CD4-positive, alpha-beta T cell treated with Interleukin-21 for 1 hour (primary cell): ENCODE measurements at places on chromosomes 3 and 15.

DNA sequence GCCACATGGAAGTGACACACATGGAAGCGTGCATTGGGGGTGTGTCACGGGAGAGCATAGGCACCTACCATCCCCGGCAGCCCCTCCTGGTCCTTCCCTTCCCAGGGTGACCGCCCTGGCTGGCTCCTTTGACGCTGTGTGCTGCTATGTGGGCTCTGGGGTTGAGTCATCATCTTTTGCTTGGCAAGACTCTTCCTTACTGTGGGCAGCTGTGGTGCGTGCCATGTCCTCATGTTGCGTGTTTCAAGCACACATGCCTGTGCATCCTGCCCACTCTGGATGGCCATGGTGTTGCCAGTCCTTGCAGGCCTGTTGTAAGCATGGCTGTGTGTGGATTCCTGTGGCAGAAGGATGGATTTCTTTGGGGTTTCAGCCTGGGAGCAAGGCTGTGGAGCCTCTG, 14.0 kb downstream of the PLXNA1 start:
- no peak for DNase-seq

GRCh38 chr3:13011573-13012220, 61.5 kb downstream of the IQSEC1 start:
- peak; percentile 92 for DNase-seq

DNA sequence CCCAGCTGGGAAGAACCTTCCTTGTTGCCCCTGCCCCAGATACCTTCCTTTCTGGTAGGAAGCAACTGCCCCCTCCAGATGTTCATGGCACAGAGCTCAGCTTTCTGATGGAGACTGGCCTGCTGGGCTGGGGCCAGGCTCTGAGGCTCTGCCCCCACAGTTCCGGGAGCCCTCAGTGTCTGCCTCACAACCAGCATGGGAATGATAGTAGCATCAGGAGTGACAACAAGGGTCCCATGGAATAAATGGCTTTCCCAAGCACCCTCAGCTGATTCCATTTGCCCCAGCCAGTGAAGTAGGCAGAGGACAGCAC, 65.6 kb upstream of the IQSEC1 start:
- no peak for DNase-seq

DNA sequence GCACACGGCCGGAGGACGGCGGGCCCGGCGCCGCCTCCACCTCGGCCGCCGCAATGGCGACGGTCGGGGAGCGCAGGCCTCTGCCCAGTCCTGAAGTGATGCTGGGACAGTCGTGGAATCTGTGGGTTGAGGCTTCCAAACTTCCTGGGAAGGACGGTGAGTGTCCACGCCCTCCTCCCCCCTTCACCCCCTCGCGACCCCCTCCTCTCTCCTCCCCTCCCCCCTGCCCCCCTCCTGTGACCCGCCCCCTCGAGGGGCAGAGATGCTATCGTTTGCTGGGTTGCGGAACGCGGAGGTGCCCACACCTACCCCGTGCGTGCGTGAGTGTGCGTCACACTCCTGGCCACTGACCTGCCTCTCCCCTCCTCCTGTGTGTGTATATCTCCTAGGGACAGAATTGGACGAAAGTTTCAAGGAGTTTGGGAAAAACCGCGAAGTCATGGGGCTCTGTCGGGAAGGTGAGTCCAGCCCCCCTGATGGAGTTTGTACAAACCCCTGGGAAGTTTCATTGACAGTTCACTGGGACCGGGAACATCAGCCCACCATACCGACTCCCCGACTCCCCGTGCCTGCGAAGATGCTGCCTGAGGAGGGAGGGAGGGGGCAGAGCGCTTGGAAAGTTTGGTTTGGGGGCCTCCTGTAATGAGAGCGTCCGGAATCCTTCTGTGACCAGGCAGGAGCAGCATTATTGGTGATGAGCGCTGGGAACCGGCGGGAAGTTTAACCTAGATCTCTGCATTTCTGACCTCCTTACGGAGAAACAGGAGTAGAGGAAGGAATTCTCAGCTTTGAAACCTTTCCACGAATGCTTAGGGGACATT, 795 bp upstream of the SCAANT1 start:
- peak; percentile 68 for DNase-seq

GRCh38 chr15:27864086-27864485, 235.0 kb downstream of the OCA2 start:
- no peak for DNase-seq

- no peak for DNase-seq
Measured at GRCh38 chr15:25715536-25716413, 147.4 kb downstream of the ATP10A start.

DNA sequence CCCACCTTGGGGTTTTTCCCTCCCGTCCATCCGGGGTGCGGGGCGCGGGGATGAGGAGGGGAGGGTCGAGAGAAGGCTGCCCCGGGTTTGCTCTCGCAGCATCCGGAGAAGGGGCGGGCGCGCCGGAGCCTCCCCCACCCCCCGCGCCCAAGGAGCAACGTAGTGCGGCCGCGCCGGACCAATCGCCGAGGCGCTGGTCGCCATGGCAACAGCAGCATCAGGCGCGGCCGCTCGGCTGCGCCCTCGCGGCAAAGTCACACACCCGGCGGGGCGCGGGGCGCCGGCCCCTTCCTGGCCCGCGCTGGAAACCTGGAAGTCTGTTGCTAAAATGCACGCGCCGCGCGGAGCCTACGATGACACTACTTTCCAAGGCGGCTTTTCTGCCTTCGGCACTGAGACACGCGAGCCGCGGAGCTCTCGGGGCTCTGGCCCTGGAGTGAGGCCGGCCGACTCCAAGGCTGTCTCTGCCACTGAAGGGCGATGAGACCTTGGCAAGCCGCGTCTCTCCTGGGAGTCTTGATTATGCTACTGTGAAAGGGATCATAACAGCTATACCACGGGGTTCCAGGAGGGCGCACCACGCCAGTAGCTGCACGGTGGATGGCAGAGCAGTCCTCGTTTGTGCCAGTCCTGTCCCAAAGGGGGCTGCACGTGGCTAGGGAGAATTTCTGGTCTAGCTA, at the start of gene IQSEC1:
Gene IQSEC1 (minus strand): TSS at position 104 of the 680 bp plus-strand sequence. CDS start 415 bp downstream, outside the sequence.
- DNase-seq, result peak; percentile 81

DNA sequence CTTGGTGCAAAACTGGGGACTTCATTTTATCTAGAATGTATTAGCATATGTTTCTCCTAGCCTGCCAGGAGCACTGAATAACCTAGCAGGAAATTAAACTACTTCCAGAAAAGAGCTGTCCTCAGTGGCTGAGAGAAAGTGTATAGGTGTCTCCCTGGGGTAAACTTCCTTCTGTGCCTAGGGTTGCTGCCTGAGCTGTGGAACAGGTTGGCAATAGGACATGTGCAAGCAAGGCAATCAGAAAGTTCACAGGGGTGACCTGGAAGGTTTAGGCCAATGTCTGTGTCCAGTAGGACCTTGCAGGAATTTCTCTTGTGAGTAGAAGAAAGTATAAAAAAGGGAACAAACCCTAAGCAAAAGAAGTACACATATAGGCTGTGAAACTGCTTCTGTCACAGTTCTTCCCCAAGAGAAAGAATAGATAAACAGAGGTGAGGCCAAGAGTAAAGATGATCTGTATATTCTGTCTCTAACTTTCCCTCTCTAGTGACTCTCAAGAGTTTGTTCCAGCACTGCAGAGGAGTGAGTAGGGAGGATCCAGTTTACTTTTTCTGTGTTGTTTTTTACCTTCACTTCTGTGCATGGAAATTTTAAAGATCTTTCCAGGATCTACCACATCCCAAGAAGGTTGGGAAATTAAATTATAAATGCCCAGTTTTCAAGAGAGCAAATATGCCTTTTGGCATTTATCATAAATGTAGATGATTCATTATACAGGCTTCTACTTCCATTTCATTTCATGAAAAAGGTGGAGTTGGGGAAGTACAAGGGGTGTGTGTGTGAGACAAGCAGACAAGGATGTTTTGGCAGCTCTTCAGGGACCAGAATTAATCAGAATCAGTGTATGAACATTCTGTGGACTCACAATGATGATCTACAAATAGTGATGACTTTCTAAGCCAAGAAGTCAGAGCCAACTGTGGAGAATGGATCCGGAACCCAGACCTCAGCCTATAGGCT, 155.2 kb downstream of the RBPMS2 start:
- no peak for DNase-seq

DNA sequence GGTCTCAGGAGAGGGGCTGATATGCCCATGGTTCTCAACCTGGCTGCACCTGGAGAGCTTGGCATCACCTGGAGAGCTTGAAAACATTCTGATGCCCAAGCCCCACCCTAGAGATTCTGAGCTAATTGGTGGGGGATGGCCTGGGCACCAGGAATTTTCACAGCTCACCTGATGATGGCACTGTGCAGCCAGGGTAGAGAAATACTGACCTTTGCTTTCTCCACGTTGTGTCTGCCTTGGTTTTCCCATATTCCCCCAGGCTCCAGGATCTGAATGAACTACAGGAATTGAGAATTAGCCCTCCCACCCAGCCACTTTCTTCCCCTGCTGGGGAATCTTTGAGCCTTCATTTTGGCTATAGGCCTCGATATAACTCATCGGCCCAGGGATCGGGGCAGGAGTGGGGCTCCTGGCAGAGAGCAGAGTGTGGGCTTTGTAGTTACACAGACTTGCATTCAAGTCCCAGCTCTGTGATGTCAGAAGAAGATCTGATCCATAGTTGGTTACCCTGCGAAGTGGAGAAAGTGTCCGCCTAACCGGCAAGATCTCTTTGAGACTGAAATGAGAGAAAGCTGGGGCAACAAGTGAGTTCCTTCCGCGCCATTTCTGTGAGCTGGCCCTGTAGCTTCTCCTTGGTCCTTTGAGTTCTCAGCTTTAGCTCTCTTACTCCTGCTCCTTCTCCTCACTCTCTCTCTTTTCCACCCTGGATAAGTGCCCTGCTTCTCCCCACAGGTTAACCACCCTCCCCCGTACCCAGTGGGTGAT, 33.1 kb upstream of the UBE2Q2 start:
- peak; percentile 25 for DNase-seq

- DNase-seq, result no peak
Measured at GRCh38 chr3:194547042-194547441, 60.2 kb upstream of the ATP13A3 start.

DNA sequence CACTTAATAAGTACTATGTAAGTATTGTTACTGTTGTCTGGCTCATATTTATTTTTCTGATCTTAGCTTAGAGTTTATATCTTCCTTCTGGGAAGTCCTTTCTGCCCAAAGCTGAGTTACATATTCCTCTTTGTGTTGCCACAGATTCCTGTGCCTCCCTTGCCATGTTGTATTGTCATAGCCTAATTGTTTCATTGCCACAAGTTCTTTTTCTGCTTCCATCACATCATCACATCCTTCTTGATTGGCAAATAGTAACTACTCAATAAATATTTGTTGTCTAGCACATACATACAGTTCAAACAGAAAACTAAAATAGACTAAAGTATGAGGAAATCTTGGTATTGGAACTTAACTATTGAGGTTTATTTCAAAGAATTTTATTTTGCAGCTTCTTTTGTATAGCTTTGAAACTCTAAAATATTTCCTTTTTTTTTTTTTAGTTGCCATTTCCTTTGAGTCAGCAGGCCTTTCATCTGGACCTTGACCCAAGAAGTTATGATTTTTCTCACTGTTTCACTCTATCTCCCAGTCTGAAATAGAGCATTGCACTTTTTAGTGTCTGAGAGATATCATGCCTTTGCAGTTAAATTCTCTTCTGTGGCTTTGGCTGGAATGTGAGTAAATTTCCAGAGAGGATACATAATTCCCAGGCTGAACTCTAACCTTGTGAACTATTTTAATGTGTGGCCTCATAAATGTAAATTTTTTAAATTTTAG, 98.2 kb downstream of the ZNF609 start:
- DNase-seq, result no peak

- no peak for DNase-seq
Measured at GRCh38 chr3:41464401-41464800, 265.1 kb downstream of the CTNNB1 start.

GRCh38 chr3:47424434-47425382, 43.9 kb downstream of the PTPN23 start:
- DNase-seq, result no peak

GRCh38 chr3:25155652-25156471, 272.2 kb upstream of the RARB start:
- no peak for DNase-seq

GRCh38 chr15:73286311-73286710, 82.4 kb downstream of the HCN4 start:
- no peak for DNase-seq

GRCh38 chr3:123075359-123075758, 8.5 kb downstream of the PDIA5 start:
- no peak for DNase-seq

GRCh38 chr3:55698831-55699230, 211.7 kb upstream of the WNT5A start:
- DNase-seq, result no peak

- no peak for DNase-seq
Measured at GRCh38 chr15:67690936-67691335, 134.4 kb upstream of the SKOR1 start.

DNA sequence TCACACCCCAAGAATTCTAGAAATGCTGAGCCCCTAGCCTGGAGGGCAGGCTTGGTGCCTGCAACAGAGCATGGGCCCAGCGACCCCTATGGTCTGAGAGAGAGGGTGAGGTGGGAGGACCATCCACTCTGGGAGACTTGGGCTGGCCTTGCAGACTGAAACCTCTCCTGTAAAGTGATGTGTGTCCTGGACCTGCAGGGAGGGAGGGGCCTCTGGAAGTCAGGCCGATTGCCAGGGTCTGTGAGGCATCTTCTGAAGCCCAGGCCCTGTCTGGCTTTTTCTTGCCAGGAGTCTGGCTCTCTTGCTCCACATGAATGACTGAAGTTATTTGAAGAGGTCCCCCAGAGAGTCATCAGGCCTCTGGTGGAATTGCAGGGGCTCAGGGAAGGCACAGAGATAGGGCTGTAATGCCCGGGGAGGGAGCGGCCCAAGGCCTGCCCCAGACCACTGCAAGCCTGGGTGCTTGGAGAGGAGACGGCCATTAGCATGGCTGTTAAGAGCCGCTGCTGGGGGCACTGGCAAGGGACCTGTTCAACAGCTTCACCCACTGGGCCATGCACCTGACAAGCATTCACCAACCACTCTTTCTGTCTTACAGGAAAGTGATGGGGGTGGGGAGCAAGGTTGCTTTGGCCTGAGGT, 56.0 kb upstream of the CHRNA7 start:
- DNase-seq, result no peak

DNA sequence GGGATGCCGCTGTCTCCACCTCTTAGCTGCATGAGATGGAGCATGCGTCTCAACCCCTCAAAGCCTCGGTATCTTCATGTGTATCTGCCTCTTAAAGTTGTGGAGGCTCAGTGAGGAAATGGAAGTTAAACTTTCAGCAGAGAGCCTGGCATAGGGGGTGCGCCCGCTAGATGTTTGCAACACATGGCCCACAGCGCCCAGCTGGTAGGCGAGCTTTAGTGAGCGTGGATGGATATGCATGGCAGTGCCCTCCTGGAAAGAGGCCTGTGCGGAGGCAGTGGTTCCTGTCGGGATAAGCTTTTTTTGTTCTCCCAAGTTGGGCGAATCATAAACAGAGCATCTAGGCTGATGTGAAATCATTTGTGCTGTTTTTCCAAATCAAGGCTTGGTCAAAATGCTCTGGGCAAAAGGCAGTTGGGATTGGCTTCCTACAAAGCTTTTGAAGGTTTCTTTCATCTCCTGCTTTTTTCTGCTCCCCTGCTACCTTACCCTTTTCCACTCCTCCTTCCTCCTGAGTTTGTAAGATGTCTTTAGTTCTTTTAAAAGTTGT, 272.4 kb upstream of the TPM1 start:
- no peak for DNase-seq

DNA sequence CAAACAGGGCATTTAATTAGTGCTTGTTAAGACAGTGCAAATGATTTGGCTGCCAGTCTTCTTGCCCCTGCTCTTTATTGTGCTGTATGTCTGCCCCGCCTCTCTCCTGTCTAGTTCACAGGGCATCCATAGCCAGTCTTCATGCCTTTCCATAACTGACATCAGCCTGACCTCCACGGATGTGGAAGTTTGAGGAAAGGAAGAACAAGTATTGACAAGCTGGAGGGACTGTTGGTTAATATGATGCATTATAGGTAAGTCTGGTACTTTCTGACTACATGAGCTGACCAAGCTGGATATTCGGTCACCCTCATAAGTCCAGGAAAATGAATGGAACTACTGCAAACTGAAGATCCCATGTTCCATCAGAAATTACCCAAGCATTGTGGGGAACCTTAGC, 325.9 kb downstream of the TIGIT start:
- no peak for DNase-seq
